ENCODE measurements at places on chromosomes 11 and 22.
A peak's percentile ranks its signal among the peaks of the same experiment; 100 is the strongest.

DNA sequence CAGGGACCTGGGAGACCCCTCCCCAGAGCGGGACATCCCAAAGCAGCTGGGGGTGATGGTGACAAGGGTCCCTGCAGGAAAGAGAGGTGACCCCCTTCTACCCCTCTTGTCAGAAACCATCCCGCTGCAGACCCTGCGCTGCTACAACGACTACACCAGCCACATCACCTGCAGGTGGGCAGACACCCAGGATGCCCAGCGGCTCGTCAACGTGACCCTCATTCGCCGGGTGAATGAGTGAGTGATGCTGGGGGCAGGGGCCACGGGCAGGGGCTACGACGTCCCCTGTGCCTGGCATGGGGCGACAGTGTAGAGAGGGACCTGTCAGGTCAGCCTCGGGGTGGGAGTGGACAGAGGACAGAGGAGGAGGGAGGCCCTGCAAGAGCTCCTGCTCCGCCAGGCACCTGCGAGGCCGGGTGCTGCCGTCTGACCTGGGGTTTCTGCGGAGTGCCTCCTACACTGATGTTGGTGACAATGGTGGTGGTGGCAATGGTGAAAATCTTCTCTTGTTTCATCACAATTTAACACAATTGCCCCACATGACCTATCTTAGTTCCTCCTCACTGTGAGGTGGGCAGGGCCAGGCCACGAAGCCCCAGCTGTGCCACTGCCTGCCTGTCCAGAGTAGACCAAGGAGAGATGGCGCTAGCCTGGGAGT, 9.8 kb downstream of the CSF2RB start:
- no peak for DNase-seq

DNA sequence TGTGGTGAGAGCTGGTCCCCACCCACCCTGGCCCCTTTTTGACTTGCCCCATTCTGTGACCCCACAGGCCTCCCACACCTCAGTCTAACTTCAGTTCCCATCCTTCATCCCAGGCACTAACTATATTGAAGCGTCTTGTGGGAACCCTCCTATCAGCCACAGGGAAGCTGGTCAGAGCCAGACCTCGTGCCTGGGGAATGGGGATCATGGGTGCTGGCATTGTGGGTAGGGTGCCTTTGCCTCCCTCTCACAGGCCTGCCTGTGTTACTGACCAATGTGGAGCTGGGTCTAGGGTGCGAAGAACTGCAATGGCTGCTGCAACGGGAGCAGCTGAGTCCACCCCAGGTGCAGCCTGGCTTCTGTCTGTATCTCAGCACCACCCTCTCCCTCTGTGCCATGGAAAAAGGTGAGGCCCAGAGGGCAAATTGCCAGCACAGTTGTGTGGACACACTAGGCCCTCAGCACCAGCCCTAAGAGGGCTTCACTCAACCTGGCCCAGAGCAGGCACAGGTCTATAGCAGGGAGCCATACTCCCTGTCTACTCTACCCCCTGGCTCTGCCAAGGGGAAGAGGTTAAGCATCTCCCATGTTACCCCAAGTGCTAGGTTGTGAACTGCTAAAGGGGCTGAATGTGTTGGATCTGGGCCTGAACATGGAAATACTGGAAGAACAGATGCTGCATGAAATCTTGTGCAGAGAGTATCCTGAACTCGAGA, 37.3 kb downstream of the RRP8 start:
- no peak for DNase-seq

DNA sequence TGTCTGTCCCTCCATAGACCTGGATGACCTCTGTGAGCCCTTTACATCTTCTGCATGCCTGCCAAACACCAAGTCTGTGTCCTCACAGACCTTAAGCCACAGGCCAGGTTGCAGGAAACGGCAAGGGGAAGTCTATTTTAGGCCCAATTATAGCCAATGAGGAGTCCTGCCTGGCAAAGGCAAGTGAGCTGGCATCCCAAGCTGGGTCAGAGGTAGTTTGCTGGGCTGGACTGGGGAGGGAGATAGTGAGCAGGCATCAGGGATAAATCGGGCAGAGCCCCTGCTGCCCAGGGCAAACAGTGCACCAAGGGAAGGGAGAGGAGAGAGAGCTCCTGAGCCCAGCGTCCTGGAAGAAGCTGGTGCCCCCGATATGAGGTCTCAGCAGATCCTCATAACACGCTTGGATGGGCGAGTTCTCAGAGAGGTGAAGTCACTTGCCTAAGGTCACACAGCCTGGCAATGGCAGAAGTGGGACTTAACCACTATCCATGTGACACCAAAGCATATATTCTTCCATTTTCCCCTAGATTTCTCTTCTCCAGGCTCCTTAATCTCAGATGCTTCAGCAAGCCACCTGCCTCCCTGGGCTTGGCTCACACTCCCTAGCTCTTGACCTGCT, 3.7 kb upstream of the RELT start:
- DNase-seq = no peak

- peak; percentile 53 for DNase-seq
These were observed 18.1 kb upstream of the CYTH4 start for GRCh38 chr22:37263966-37264887.

Measured in chondrocyte (in vitro differentiated cells).